ENCODE measurements at places on chromosomes 2 and 18. TPM values are rescaled to one million over a fixed set of nuclear protein-coding genes. Genes with fewer than 3 reads are reported as not detected.

The MAP4K3 gene
- 37.1 TPM for total RNA-seq

- no peak overlapping the region for H3K27ac ChIP-seq
- no peak for DNase-seq
- no peaks in the 10 kb centered on the region for H3K4me1 ChIP-seq
- peaks cover 22% of the 10 kb centered on the region for H3K36me3 ChIP-seq
These were observed 61.7 kb upstream of the MTIF2 start for GRCh38 chr2:55330541-55331297.

DNA sequence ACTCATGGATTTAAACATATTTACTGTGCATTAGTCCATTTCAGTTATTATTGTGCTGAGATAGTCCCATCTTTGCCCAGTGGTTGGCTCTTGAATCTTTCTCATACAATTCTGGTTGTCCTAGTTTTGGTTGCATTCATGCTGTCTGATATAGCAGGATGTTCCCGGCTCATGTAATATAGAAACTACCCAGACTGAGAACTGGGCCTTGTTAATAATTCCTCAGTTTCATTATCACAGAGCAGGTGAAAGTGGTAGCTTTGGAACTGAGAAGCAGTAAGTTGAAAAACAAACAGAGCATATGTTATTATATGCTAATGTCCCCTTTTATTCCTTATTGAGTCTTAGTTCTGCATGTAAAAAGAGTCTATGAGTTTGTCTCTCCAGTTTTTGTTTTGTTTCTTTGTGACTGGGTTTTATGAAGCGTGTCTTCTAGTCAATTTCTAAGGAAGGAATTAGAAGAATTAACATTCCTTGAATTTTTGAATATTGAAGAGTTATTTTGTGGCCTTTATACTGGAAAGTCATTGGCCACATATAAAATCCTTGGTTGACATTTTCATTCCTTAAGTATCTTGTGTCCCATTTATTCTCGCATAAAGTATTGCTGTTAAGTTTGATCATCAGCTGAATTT lies 43.3 kb downstream of the EIF5B start:
- H3K27me3 ChIP-seq = no peaks in the 10 kb centered on the region
- H3K27ac ChIP-seq = no peak overlapping the region
- H3K36me3 ChIP-seq = peaks cover 30% of the 10 kb centered on the region
- H3K4me3 ChIP-seq = no peak overlapping the region
- no peaks in the 10 kb centered on the region for H3K4me1 ChIP-seq

The ARHGAP25 gene
- total RNA-seq = 3.0 TPM

GRCh38 chr2:107027205-107027604 lies 141.2 kb upstream of the ST6GAL2 start:
- no peak for DNase-seq
- no peaks in the 10 kb centered on the region for H3K27me3 ChIP-seq
- no peak overlapping the region for H3K4me3 ChIP-seq
- no peak overlapping the region for H3K27ac ChIP-seq
- H3K36me3 ChIP-seq = peaks cover 2% of the 10 kb centered on the region

DNA sequence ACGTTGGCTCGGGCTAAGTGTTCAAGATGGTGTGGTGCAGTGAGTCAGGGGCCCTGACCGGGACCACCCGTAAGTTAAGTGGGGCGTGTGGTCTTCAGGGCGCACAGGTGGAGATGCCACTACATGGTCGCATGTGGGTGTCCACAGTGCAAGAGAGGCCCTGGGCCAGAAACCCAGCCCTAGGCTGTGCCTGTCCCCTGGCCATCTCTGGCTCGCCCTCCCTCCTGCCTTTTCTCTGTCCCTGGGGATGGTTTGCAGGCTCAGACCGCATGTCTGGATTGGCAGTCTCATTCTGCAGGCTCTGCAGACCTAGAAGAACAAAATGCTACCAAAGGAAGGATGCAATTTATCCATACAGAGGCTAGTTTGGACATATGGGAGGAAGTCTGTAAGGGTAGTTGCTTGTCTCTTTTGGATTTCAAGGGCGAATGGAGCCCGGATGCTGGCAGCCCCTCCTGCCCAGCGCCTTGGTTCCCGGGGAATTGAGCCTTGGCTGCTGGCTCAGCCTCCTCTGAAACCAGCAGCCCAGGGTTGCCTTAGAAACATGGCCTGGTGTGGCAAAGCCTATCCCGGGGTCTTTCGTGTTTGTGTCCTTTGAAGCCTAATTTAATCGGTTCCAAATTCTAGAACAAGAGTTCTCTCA lies 417.5 kb upstream of the HS6ST1 start:
- H3K36me3 ChIP-seq = no peaks in the 10 kb centered on the region
- no peak overlapping the region for H3K27ac ChIP-seq
- H3K27me3 ChIP-seq = no peaks in the 10 kb centered on the region
- H3K4me1 ChIP-seq = peaks cover 12% of the 10 kb centered on the region
- DNase-seq = no peak

The USP37 gene
- 27.0 TPM for total RNA-seq

The ANKRD30BL gene
- total RNA-seq = not detected
